M059J (cell line): ENCODE measurements at places on chromosomes 1 and 21. TPM values are rescaled to one million over a fixed set of nuclear protein-coding genes. Genes with fewer than 3 reads are reported as not detected.

Gene COA7
- 8.5 and 10.1 TPM in 2 replicates for total RNA-seq

DNA sequence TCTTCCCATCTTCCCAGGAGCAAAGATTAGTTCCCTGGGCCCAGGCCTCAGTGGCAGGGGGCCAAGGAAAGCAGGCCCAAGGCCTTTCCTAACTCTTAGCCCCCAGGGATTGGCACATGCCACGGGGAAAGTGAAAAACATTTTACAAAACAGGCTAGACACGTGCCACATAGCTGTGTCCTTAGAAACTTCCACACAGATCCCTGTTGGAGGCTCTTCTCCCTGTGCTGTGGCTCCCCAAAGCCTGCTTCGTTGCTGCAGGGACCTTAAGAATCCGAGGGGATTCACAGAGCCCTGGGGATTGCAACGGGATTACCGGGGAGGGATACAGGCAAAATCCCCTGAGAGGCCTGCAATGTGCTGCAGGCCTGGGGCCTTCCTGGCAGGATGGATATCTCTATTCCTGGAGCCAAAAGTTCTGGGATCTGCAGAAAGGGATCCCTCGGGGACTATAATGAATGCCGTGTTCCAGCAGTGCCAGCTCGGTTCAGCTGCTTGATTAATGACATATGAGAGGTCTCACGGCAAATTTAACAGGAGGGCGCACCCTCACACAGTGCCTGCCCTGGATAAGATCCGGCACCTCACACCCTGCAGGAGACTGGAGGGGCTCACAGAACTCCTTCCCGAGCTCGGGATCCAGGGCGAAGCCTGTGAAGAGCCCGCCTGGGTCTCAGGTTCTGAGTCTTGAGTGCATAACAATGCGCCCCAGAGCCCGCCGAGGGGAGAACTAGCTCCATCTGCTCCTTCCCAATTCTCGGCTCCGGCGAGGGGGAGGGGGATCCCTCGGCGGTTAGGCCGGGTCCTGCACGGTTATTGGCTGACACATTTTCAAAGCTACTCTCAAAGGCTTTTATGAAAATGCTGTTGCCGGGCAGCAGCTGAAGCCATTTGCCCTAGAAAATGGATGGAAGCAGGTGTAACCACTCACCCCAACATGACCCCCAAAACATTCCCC is 15.3 kb upstream of the RGS8 start:
- peak; percentile 3 for DNase-seq

DNA sequence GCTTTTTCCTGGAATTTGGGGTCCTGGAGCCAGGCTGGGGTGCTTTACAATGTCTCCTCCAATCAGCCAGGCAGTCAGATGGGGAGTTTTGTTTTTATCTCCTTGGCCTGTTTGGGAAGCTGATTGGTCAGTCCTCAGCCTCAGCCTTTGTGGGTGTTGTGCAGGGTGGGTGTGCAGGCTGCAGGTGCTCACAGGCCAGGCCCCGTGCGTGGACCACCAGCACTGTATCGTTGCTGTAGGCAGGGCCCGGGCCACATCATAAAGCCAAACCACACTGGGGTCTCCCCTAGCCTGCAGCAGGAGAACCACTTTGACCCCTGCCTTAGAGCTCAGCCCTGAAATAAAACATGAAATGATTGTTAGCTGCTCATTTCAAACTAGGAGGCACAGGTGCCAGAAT is 8.6 kb downstream of the PRDM16 start:
- DNase-seq, result no peak

DNA sequence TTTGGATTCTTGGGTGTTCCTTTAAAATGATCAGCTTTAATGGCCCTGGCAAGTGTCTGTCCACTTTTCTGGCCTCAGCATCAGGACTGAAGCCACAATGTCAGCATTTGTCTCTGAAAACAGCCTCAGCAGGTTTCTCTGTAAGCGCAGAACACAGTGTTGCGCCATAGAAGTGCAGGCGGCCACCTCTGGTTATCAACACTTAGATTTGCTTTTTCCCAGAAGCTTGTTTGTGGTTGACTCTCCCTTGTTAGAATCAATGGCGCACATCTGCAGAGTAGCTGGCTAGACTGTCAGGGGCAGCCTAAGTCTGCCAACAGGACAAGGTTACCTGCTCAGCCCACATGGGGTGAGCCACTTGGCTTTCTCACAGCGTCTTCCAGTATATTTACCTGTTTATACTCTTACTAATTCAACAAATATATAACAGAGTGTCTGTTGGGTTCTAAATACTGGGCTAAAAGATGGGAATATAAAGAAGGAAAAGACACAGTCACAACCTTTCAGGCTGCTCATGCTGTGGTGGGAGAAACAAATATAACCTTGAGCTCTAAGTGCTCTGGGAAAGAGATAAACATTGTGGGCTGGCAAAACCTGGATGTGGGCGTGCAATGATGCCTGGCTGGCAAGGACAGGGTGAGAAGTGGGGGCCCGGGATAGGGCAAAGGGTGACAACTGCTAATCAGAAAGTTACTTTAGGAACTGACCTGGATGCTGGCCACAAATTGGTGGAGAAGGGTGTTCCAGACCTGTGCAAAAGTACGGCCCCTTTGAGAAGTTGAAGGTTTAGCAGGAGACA is 149.3 kb upstream of the KIAA0040 start:
- DNase-seq, result no peak

Gene OR2M3
- total RNA-seq, result not detected in 2 replicates

DNA sequence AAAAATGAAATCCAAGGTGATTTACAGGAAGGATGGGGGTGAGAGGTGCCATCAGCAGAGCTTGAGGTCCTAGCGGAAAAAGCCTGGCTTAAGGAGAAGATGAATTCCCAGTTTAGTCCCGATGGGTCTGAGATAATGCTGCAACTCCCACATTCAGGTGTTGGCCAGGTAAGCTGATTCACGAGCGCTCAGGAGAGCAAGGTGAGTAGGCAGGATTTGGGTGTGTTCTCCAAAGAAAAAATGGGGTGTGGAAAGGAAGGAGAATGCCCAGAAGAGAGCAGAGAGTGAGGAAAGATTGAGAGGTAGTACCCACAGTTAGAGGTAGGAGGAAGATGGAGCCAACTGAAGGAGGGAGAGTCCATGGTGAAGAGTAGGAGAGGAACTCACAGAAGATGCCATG is 12.5 kb downstream of the RIMS3 start:
- no peak for DNase-seq

DNA sequence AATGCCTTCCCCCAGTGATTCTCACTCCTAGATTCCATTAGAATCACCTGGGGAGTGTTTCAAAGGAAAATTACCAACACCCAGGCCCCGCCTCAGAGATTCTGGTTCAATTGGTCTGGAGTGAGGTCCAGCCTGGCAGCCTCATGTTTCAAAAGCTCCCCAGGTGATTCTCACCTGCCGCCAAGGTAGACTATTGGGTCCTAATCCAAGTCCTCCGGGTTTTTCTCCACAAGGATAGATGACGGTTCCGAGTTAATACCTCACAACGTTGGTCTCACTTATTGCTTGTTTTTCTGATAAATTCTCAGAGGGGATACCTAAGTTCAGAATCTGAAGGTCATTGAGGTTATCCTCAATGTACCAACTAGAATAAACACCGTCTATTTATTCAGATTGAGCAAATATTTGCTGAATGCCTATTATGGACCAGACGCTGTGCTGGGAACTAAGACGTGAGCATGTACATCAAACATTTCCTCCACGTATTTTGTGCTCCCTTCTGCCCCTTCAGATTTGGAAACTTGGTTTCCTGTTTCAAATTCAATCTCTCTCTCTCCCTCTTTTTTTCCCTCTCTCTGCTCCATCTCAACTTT is 97.5 kb downstream of the SEC16B start:
- DNase-seq, result no peak

DNA sequence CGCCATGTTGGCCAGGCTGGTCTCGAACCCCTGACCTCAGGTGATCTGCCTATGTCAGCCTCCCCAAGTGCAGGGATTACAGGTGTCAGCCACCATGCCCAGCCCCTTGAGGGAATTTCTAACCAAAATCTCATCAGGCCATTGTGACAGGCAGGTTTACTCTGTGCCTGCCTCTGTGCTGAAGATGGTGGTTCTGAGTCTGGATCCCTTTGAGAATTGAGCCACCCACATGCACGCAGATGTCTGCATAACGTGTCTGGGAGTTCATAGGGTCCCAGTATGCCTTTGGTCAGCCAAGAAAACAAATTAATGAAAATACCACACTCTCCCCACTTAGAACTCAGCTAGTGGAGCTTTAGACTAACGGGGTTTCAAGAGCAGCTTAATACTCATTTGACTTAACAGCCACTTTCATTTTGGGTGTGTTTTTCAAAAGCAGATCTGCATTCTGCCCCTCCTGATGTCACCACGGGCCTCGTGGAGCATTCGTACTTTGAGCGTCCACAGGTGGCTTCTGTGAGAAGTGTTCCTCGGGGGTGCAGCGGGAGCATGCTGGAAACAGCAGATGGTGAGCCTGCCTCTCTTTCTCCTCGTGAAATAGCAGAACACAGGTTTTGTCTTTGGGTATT is 45.3 kb downstream of the DIP2A start:
- no peak for DNase-seq

DNA sequence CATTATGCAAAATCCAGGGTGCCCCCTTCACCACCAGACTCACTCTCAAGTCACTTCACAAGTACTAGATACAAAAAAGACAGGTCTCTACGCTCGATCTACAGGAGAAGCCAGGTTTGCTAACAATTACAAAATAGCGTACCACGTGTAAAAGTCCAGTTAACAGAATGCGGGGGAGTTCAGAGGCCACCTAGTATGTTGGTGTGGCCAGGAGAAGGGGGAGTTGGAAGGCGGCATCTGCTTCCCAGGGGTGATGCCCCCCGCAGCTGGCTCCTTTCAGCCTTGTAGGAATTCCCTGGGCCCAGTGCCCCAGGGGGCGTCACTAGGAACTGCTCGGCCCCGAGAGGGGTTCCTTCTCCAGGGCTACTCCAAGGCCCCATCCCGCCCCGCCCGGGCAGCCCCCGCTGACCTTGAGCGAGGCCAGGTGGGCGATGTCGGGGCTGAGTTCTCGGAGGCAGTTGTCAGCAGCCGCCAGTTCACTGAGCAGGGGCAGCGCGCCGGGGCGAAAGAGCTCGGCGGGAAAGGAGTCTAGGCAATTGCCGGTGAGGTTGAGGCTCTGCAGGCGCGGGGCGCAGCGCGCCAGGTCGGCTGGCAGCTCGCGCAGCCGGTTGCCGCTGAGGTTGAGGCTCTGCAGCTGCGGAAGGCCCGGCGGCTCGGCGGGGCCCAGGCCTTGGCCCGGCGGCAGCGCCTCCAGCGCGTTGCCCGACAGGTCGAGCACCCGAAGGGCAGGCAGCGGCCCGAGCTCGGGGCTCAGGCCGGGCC is 664 bp downstream of the LRRC47 start:
- DNase-seq, result no peak

- peak; percentile 81 for DNase-seq
Observed at GRCh38 chr1:23122023-23122748, 46.5 kb downstream of the LUZP1 start.

Gene HSPA13
- 84.8 and 107 TPM in 2 replicates for total RNA-seq

GRCh38 chr1:164702216-164702615 is 143.2 kb downstream of the PBX1 start:
- DNase-seq, result peak; percentile 66

DNA sequence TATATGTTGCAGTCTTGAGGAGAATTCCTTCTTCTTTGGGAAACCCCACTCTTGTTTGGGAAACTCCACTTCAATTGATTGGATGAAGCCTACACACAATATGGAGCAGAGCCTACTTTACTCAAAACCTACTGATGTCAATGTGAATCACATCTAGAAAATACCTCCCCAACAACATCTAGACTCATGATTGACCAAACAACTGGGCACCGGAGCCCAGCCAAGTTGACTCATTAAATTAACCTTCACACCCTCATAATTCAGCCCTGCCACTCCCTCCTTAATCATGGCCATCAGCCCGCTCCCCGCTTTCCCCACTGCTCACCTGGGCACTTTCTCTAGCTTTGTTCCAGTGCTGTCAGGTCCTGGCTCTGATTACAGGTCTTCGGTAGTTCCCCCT is 208.1 kb upstream of the MAP1LC3C start:
- DNase-seq, result no peak

- peak; percentile 35 for DNase-seq
Observed at GRCh38 chr1:6891781-6892579, 106.7 kb downstream of the CAMTA1 start.

GRCh38 chr21:16667395-16667794 is 845.4 kb upstream of the CXADR start:
- DNase-seq, result no peak

- no peak for DNase-seq
Observed at GRCh38 chr21:38881131-38881530, 75.4 kb downstream of the ETS2 start.

DNA sequence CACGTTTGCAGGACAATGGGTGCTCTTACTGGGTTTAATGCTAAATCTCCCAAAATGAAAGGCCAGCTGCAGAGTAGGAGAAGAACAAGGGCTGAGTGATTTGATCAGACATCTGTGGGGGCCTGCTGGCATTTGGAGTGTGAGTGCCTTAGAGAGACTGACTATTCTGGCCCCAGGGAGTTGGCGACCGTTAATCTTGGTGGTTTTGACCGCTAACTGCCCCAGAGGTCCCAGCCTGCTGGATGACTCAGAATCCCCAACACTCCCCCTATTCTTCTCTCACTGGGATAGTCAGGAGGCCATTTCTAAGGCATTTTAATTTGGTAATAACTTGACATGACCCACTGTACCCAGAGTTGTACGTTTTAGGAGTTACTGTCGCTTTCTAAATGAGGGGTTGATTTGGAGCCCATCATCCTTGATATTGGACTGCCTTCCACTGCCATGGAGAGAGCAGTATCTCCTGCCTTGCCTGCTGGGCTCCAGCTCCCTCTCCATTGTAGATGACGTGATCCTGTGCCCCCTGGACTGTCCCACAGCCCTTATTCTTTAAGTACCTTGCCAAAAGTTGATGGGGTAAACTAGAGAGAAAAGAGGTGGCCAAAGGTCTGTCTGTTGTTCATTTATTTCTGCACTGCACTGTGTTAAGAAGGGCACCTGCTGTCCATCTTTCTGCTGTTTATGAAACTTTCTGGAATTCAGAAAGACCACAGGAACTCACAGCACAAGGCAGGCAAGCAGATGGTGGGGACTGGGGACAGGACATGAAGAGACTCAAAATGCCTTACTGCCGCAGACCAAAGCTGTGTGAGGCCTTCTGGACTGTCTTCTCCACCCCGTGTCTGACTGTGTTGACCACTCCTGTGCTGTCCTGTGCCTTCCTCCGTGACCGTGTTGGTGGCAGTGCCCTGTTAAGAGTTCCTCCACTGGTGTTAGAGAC is 98.2 kb upstream of the ARTN start:
- DNase-seq, result peak; percentile 99

Gene FCRLB
- total RNA-seq, result 2.7 and 3.2 TPM in 2 replicates

Gene IFNLR1
- 1.9 and 2.3 TPM in 2 replicates for total RNA-seq

- DNase-seq, result no peak
Observed at GRCh38 chr1:170284951-170285350, 139.2 kb downstream of the NTMT2 start.

GRCh38 chr1:36522461-36523229 is 39.9 kb upstream of the CSF3R start:
- DNase-seq, result no peak
